ENCODE measurements at places on chromosomes 16 and 17.

GRCh38 chr17:62825182-62825581 is 17.1 kb upstream of the MARCHF10 start:
- no peak for ATAC-seq

GRCh38 chr16:75257886-75258806 is 6.7 kb upstream of the BCAR1 start:
- ATAC-seq = no peak

- ATAC-seq = no peak
Observed at GRCh38 chr17:40064971-40065768, 2.4 kb downstream of the THRA start.

- ATAC-seq = no peak
Observed at GRCh38 chr17:54985476-54985875, 16.9 kb downstream of the STXBP4 start.

DNA sequence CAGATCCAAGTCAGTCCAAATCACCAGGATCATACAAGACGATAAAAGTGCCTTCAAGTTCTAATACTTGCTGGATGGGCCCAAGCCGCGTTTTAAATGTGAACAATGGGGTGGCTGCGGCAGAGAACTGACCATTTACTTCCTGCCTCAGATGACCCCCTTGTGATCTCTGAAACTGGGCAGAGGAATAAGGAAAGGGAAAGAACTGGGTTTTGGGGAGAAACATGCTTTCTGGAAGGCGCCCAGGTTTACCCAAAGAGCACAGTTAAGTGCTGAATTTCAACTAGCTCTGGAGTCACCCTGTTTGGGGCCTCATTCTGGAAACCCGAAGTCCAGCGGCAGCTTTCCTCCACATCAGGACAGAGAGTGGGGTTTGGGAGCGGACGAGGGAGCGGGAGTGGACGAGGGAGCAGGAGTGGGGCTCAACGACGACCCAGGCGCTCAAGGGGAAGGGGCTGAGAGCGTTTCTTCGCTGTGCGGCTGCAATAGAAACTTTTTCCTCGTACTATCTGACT is 1.6 kb downstream of the FAM20A start:
- ATAC-seq = no peak

DNA sequence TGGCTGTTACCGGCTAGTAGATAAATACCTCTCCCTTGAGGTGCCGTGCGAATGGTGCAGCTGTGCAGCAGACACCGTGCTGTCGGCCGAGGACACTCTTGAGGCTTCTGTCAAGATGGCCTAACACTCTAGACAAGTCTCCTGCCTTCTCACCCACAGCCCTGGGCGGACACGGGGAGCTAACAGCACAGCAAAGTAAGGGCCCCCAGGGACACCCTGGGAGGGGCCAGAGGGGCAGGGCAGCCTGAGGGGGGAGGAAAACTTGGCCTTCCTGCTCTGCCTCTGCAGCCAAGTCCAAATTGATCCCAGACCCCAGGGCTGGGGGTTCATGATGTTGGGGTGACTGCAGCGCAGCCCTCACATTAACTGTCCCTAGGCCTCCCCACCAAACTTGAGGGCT is 210.2 kb downstream of the RPTOR start:
- ATAC-seq = no peak

GRCh38 chr17:82461827-82462524 is 3.4 kb downstream of the NARF start:
- no peak for ATAC-seq

- no peak for ATAC-seq
Observed at GRCh38 chr17:34883106-34884000, 77.9 kb downstream of the CCT6B start.

- no peak for ATAC-seq
Observed at GRCh38 chr16:85640585-85640984, 27.5 kb downstream of the GSE1 start.
